ENCODE measurements at places on chromosomes 2 and 18.
A peak's percentile ranks its signal among the peaks of the same experiment; 100 is the strongest.

- DNase-seq: no peak
Measured at GRCh38 chr2:225494100-225494459, 94.6 kb downstream of the NYAP2 start.

DNA sequence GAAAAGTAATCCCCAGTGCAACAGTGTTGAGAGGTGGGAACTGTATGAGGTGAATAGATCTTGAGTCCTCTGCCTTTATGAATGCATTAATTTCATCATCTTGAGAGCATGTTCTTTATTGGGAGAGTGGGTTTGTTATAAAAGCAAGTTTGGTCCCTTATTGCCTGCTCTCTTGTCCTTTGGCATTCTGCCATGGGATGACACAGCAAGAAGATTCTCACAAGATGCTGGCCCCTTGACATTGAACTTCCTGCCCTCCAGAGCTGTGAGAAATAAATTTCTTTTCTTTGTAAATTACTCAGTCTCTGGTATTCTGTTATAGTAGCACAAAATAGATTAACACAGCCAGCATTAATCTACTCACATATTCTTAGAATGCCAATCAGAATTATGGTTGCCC lies 108.6 kb downstream of the EHBP1 start:
- DNase-seq: no peak

DNA sequence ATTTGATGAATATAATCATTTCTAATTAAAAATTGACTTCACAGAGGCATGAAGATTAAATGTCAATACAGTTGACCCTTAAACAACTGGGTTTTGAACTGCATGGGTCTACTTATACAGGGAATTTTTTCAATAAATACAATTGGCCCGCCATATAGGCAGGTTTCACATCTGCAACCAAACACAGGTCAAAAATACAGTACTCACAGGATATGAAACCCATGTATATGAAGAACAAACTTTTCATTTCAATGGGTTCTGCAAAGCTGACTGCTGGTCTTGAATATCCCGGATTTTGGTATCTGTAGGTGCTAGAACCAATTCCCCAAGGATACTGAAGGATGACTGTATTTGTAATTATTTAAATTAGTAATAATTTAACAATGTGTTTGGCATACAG lies 555.6 kb downstream of the EPHA4 start:
- DNase-seq: no peak

GRCh38 chr18:48929941-48930713 lies 20.6 kb downstream of the SMAD7 start:
- peak; percentile 86 for DNase-seq

GRCh38 chr2:9488583-9489547 lies 14.5 kb downstream of the IAH1 start:
- no peak for DNase-seq

DNA sequence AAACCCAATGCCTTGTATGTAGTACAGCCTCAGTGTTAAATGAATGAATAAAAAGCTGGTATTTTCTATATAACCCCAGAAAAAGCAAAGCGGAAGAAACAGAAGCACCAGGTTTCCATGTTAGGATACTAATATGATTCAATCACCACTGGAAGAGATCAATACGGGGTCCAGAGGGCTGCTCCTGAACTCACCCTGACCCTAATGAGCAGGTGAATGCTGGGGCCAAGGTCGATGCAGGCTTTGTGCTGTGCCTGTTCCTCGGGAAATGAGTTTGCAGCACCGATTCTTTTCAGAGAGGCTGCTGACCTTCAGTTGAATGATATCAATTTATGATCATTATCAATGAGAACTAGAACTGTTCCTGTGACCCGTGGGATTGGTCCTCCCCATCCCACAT lies 228.5 kb downstream of the CDCA7 start:
- no peak for DNase-seq

- no peak for DNase-seq
Measured at GRCh38 chr18:43635397-43635796, 358.1 kb upstream of the SYT4 start.

DNA sequence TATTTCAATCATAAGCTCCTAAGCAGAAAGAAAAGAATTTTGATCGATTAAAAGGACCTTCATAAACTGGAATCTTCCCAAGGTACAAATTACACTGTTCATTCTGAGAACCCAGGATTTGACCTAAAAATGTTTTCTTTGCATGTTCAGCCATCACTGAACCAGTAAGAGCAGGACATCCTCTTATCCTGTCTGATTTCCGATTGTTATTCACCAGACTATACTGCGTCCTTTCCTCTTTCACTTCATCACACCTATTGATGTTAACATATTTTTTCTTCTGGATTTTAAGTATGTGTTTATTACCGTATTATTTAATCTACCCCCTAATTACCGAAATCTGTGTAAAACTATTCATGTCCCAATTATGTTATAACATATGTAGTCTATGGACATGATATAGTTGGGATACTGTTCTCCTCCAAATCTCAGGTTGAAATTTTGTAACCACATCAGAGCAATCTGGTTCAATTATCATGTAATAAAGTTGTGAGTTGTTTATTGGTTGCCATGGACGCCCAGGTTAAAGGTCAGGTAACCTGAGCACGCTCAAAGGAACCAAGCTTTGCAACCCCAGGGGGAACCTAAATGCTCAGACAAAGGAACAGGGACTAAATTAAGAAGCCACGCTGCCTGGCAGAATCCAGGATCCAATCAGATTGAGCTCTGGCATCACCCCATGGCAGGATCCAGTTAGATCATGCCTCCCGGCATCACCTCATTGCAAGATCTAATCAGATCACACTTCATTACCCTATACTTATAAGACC lies 11.6 kb upstream of the TBC1D8 start:
- DNase-seq: no peak

- DNase-seq: no peak
Measured at GRCh38 chr2:47303341-47304148, 99.4 kb upstream of the MSH2 start.

DNA sequence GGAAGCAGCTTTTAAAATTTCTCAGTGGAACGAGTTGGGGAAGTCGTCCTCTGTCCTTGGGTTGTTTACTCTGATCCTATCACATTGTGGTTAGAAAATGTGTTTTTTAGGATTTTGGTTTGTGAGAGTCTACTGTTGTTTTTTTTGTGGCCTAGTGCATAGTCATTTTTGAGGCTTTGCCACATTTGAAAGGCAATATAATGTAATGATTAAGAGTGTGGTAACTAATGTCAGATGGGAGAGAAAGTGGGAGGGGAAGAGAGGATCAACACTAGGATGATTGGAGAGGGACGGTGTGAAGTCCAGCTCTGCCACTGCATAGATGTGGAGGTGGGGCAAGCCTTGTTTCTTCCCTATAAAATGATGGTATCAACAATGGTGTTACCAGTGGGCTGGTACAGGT lies 8.5 kb downstream of the SP140L start:
- no peak for DNase-seq

DNA sequence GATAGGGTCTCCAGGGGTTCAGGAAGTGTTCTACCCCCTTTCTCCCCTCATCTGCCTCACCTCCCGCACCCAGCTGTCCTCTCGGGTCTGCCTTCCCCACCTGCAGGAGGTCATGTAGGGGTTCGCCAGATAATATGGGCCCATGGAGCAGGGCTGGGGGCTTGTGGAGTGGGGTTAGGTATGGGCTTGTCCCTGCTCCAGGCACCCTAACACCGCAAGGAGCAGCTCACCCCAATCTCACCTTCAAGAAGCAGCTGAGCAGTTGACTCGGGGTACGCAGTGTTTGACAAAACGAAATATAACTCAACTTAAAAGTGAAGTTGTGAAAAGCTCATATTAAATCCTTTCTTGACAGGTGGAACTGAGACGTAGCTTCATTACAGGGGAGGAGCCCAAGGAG lies 99.6 kb downstream of the CTIF start:
- DNase-seq: no peak
